Fibroblast of villous mesenchyme (primary cell): ENCODE measurements at places on chromosomes 5 and 9. TPM values are rescaled to one million over a fixed set of nuclear protein-coding genes. Genes with fewer than 3 reads are reported as not detected.

FST gene
- 29.8 and 52.5 TPM in 2 replicates for total RNA-seq

SAXO1 gene
- total RNA-seq, result not detected in 2 replicates

- DNase-seq, result no peak
Observed at GRCh38 chr9:10957878-10958277, 345.1 kb upstream of the PTPRD start.

GRCh38 chr5:132265336-132266030 is 8.0 kb downstream of the PDLIM4 start:
- DNase-seq, result peak; percentile 98

- no peak for DNase-seq
Observed at GRCh38 chr9:91639054-91639453, 215.4 kb upstream of the NFIL3 start.
